Caki2 (cell line): ENCODE measurements at places on chromosomes 4 and X.

- DNase-seq, result no peak
Observed at GRCh38 chr4:48153791-48154550, 19.9 kb upstream of the TXK start.

GRCh38 chr4:88283661-88284438 lies 511 bp downstream of the PPM1K start:
- DNase-seq, result peak; percentile 63

DNA sequence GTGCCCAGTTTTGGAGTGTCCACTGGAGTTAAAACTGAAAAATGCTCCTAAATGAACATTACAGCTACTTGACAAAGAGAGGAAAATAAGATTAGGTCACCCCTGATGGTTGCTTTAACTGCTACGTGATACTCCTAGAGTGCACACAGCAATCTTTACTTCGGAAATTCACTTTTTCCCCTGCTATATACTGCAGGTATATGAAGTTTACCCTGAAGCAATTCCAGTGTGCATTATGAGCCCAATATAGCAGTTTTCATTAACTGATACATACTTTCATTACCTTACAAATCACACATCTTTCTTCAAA lies 773 bp upstream of the ZNF827 start:
- no peak for DNase-seq

- DNase-seq, result peak; percentile 70
Observed at GRCh38 chr4:23789762-23790161, 100.1 kb downstream of the PPARGC1A start.

GRCh38 chr4:26086621-26087441 lies 172.8 kb downstream of the SMIM20 start:
- DNase-seq, result no peak

- no peak for DNase-seq
Observed at GRCh38 chr4:44160776-44161367, 287.7 kb downstream of the KCTD8 start.

GRCh38 chr4:47531241-47531953 lies 46.3 kb downstream of the ATP10D start:
- peak; percentile 54 for DNase-seq

- DNase-seq, result no peak
Observed at GRCh38 chrX:47456080-47456479, 26.9 kb downstream of the ZNF41 start.

GRCh38 chr4:122619611-122620010 lies 1.3 kb downstream of the IL21 start:
- no peak for DNase-seq

DNA sequence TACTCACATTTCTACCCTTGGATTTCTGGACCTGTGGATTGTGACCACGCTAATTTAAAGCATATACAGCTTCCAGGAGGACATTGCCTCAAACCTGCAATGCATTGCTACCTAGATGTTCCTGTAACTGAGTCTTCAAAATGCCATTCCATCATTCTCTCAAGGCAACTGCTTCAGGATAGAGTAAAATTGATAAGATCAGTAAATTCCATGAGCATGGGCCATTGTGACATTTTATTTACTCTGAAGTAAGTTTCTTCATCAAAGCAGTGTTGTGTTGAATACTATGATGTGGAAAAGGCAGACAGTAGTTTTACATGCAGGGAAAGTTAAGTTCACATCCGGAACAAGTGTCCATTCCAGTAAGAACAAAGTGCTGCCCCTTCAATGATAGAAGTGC lies 991.0 kb downstream of the ARAP2 start:
- DNase-seq, result no peak

GRCh38 chr4:124703154-124703553 lies 9.4 kb downstream of the ANKRD50 start:
- no peak for DNase-seq

GRCh38 chr4:138658518-138658917 lies 357.1 kb upstream of the NOCT start:
- no peak for DNase-seq

DNA sequence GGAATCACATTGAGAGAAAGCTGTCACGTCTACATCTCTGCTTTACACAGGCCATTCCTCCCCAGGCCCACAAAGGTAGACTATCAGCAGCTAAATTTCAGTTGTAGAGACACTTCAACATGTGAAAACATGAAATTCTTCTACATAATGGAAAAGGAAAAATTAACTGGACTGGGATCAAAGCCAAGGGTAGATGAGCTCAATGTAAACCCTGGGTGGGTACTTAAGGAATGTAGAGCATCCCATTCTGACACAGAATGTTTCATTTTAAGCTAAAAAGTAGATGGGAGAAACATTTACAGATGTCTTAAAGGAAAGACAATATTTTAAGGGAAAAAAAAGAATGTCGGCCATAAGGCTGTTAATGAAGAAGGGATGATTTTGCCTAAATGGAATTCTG lies 51.3 kb upstream of the NPNT start:
- DNase-seq, result no peak

DNA sequence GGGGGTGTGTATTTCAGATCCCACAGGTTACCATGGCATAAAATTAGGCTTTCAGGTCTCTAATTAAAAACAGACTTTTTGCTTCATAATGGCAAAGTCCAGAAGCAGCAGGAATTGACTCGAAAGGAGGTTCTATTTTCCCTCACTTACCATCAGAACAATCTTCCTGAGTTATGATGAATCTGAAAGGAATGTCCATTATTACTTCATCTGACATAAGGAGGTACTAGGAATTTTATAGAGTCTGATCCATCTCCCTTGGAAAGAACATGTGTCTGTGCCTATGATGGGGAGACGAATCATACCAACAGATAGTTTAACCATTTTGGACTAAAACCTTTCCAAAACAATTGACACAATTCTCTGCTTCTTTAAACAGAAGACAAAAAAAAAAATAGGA lies 206.3 kb upstream of the FGF13 start:
- DNase-seq, result peak; percentile 6

- no peak for DNase-seq
Observed at GRCh38 chrX:386239-386767, 404 bp downstream of the PPP2R3B start.

DNA sequence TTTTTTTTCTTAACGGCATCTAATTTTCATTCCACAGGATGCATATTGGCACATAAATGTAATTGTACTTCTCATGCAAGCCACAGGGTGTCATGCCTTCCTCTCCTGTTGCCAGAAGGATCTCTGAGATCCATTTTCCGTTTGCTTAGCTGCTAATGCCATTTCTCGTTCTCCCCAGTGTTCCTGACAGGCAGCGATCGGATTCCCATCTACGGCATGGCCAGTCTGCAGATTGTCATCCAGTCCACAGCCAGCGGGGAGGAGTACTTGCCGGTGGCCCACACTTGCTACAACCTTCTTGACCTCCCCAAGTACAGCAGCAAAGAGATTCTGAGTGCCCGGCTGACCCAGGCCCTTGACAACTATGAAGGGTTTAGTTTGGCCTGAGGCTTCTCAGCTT lies 8.9 kb upstream of the NAP1L5 start:
- peak; percentile 32 for DNase-seq

DNA sequence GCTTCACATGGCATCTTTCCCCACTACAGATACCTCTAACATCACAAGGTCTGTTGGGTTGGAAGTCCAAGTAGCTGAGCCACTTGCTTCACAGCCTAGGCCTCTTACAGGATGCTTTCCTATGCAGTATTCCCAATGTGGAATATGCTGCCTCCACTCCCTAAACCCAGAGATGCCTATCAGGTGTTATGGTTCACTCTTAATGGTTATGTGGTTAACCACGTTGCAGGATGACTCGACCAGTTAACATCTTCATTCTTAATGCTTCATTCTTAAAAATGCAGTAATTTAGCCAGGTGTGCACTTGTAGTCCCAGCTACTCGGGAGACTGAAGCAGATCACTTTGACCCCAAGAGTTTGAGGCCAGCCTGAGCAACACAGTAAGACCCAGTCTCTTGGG lies 24.2 kb downstream of the HAUS3 start:
- DNase-seq, result peak; percentile 38

GRCh38 chrX:131034063-131034462 lies 24.1 kb upstream of the ARHGAP36 start:
- no peak for DNase-seq

GRCh38 chr4:76449833-76450232 lies 14.8 kb downstream of the SHROOM3 start:
- DNase-seq, result no peak

GRCh38 chr4:1973661-1974060 lies 35.1 kb downstream of the NELFA start:
- no peak for DNase-seq

GRCh38 chr4:183906739-183907651 lies 1.9 kb downstream of the STOX2 start:
- DNase-seq, result no peak

GRCh38 chr4:132642016-132642817 lies 506.9 kb upstream of the PCDH10 start:
- peak; percentile 29 for DNase-seq

- no peak for DNase-seq
Observed at GRCh38 chr4:84341559-84341958, 157.5 kb downstream of the NKX6-1 start.

DNA sequence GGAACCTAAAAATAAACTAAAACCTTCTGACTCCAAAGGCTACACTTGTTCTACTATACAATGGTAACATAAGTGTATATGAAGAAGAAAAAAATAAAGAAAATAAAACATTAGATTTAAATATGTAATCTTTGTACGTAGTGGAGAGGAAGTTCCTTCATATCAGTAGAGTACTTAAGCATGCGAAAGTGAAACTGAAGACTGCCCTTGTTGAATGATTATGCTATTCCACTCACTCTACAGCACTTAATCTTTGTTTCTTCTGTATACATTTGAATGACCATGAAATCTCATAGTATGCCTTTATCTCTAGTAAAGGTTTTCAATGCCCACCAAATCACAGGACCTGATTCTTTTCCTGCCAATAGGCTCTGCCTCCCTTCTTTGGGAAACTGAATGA lies 78.9 kb downstream of the NDST3 start:
- no peak for DNase-seq

GRCh38 chr4:92104506-92104905 lies 199.3 kb upstream of the GRID2 start:
- no peak for DNase-seq

DNA sequence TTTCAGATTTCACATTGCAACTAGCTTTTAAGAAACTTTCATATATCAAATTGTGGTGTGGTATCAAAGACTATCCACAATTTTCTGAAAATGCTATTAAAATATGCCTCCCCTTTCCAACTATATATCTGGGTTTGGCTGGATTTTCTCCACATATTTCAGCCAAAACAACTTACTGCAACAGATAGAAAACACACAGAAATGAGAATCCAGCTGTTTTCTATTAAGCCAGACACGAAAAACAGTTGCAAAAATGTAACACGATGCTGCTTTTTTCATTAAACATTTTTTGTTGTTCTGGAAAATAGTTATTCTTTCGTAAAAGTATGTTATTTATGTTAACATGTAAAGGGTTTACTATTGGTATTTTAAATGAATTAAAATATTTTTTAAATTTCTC lies 33.1 kb downstream of the DCTD start:
- no peak for DNase-seq

DNA sequence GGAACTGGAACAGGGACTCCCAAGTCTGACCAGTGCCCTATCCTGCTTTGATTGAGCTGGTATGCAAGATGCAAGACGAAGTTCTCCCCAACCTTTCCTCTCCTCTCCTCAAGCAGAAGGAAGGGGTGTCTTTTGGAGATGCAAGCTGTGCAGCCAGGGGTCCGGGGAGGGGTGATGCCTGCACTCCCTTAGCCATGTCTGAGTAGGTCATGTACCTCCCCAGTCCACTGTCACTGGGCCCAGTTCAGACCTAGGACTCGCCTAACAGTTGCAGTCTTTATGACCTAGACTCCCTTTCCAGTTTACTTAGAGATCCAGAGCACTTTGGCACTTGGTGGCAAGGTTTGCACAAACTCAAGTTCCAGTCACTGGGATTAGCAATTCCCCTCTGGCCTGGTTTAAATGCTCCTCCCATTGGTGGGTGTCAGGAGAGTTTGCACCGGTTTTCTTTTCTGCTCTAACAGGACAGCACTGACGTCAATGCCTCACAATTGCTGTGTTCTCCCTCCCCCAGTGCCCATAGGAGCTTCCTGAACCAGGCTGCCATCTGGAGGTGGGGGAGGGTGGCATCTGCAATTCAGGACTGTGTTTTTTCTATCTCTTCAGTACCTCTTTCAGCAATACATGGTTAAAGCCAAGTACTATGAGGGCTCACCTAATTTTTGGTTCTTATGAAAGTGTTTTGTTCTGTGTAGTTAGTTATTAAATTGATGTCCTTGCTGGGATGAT lies 782.2 kb downstream of the ARAP2 start:
- no peak for DNase-seq

- no peak for DNase-seq
Observed at GRCh38 chrX:134254511-134254910, 17.5 kb downstream of the CCDC160 start.

GRCh38 chr4:55770662-55771061 lies 48.9 kb upstream of the EXOC1L start:
- no peak for DNase-seq

- no peak for DNase-seq
Observed at GRCh38 chr4:78767350-78767749, 8.8 kb upstream of the BMP2K start.

DNA sequence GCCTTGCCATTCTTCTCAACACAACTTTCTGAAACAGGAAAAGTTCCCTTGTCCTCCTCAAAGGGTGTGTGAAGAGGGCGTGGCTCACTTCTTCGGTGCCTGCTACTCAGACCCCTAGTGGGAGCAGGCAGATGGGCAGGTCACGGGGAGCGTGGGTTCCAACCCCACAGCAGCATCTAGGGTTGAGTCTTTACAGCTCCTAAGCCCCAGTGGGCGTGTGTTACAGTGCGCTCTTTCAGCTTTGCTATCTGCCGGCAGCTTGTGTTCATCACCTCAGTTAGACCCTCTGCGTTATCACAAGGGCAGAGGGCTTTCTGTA lies 57.5 kb upstream of the KLF3 start:
- DNase-seq, result no peak

DNA sequence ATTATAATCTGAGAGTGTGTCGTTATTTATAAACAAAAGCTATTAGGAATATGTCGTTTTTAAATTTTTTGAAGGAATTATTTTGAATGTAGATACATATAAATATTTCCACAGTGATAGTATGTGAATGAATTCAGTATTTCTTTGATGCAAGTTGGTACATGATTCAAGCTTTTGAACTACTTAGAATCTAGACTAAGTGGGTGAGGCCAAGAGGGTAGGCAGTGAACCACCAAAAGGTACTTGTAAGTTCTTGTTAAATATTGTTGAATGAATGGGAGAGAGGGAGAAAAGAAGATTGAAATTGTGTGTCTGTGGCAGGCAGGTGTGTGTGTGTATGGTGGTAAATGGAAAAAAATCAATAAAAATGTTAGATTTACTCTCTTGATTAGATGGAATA lies 69.6 kb downstream of the ARFIP1 start:
- DNase-seq, result no peak

GRCh38 chr4:96753216-96753615 lies 913.3 kb downstream of the PDHA2 start:
- no peak for DNase-seq
